ENCODE measurements at places on chromosomes 2 and 18.

DNA sequence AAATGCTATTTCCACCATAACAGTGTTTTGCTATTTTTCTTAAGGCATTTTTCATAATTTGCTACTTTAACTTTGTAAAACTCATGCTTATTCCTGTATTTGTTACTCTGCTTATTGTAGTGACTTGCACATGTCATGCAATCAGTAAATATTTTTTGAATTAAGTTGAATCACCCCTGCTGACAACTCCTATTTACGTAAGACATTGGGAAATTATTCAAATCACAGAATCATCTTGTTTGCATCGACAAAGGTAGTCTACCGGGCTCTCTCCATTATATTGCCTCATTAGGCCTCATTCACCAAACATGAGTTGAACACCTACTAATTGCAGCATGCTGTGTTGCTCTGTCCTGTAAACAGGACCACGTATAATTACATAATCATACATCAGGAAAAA is 478.5 kb upstream of the ZEB2 start:
- no peak for DNase-seq

GRCh38 chr2:21467910-21468309 is 344.1 kb downstream of the TDRD15 start:
- no peak for DNase-seq

DNA sequence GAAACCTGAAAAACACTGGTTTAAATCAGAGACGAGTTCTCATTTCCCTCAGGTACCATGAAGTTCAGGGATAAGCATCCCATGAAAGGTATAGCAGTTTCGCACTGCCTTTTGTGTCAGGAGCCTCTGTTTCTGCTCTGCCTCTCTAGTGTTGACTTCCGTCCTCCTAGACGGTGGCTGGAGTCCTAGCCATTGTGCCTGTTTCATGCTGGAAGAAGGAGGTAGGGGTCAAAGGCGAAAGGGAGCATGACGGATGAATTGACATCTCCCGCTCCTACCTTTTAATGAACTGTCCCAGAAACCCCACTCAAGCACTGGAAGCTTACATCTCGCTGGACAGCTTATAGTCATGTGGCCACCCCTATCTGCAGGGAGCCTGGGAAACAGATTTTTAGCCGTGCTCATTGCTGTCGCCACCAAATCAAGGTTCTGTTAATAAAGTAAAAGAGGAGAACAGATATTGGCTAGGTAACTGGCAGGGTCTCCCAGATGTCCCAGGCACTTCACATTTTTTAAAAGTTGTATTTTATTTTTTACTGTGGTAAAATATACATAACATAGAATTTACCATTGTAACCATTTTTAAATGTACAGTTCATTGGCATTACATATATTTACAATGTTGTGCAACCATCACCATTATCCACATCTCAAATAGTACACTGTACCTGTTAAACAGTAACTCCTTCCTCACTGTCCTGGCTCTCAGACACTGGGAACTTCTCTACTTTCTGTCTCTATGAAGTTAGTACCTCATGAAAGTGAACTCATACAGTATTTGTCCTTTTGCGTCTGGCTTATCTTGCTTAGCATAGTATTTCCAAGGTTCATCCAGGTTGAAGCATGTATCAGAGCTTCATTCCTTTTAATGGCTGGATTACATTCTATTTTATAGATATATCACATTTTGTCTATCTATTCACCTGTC is 55.0 kb upstream of the CTLA4 start:
- no peak for DNase-seq

- no peak for DNase-seq
These were observed 3.6 kb upstream of the PLB1 start for GRCh38 chr2:28492282-28492681.

DNA sequence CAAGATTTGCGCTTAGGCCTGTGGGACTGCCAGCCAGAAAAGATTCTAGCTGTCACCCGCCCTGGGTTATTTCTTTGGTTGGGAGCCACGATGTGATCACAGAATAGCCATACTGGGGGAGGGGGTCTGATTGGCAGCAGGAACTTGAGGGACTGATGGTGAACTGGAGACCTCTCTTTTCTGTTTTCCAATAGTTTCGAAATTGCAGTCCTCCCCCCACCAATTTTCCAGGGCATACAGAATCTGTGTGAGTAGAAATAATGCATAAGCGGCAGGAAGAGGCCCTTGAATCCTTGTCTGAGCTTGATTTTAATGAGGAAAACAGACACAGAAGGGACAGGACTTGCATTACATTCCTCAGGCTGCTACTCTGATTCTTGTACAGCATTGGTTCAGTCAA is 2.2 kb upstream of the POLR2D start:
- no peak for DNase-seq

DNA sequence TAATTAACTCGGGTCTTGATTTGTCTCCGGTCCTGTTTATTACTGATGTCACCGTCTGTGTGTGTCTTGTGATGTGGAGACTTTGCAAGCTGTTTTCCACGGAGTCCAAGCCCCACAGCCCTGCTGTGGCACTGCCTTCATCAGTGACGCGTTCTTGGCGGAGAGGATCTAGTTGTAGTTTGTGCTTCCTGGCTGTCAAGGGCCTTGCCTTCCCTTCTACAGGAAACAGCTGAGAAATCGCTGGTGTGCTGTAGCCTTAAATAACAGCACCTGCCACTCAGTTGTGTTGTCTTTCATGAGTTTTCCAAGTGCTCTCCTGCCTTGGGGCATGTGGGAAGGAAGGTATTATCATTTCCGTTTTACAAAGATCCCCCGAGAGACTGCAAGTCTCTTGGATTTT is 26.3 kb downstream of the CTIF start:
- peak; percentile 25 for DNase-seq

GRCh38 chr2:120531365-120531764 is 185.4 kb downstream of the INHBB start:
- peak; percentile 51 for DNase-seq

DNA sequence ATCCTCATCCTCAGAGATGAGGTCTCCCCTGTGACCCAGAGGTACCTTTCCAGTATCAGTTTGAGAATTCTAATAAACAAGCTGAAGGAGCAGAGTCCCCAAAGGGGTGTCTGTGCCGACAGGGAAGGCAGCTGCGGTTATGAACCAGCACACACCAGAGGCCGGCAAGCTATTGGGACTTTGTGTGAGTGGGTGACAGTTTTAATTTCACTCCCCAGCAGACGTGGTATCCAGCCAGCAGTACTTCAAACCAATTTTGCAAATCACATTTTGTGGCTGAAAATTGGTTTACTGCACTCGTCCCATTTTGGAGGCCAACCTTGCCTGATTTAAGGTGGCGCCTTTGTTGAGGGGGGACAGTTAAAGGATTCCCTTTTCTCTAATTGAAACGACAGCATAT is 103.0 kb upstream of the NRP2 start:
- no peak for DNase-seq
